ENCODE measurements at places on chromosomes 13 and 19.

DNA sequence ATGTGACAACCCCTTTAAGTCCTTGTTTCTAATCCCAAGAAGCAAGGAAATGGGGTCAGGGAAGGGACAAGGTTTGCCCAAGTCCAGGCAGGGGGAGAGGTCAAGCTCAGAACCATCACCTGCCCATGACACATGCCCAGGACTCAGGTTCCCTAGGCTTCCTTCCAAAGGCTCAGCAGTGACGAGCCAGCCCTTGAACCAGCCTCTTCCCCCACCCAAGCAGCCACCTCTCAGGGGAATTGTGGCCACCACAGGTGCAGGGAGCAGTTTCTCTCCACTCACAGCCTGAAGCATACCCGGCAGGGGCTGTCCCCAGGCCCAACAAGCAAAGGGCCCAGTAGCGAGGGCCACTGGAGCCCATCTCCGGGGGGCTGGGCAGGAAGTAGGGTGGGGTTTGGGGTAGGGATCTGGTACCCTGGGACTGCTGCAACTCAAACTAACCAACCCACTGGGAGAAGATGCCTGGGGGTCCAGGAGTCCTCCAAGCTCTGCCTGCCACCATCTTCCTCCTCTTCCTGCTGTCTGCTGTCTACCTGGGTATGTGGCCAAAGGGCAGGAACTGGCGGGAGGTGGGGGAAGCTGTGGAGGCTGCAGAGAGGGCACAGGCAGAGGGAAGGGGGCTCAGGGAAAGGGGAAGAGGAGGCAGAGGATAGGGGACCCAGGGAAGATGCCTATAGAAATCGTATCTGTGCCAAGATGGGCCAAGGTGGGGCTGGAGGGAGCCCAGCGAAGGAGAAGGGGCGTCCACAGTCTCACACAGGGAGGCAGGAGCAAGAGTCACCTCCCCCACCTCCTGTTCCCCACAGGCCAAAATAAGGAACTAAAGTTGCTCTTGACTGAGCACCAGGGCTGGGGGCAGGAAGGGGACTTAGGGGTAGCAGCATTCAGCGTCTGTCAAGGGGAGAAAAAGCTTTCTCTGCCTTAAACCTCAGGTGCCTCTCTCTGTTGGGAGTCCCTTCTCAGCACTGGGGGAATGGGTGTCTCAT is at the start of gene CD79A:
Gene CD79A (plus strand): TSS at position 433 of the 986 bp plus-strand sequence. CDS start 26 bp downstream, at position 459.
- no peak for DNase-seq

DNA sequence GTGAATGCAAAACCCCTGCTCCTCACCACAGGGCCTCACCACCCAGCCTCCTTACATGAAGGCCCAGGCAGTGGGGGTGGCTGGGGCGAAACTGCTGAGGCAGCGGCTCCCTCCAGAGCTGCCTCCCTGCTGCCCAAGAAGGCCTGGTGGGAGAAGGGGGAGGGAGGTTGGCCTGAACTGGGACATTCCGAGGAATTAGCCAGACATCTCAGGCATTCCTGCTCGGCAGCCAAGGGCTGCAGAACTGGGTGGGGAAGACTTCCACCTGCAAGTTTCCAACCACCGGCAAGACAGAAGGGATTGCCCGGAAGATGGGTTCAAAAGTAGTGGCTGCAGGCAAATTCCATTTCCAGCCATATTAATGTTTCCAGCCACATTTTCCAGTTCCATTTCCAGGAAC is 2.3 kb upstream of the PSPN start:
- no peak for DNase-seq

- DNase-seq = no peak
Observed at GRCh38 chr13:100269837-100270236, 180.9 kb downstream of the PCCA start.

DNA sequence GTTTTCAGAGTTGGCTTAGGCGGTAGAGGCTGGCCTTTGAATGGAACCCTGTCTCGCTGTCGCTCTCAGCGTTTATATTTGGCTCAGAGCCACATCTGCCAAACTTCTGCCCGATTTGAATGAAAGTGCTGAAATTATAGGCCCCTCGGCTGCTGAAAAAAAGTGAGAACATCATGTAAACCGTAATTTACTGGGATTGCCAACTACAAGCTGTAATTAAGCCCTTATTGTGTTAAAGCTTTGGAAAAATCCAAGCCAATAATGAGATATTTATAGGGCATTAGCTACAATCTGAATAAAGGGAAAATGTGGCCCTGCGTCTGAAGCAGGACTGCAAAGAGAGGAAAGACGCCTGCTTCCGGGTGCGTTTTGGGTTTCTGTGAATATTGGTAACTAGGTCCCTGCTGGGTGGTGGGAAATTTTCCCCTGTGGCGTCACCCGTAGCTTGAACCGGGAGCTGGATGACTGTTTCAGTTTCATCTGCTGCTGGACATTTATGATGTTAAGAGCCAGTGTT is 9.9 kb downstream of the DNM2 start:
- no peak for DNase-seq

DNA sequence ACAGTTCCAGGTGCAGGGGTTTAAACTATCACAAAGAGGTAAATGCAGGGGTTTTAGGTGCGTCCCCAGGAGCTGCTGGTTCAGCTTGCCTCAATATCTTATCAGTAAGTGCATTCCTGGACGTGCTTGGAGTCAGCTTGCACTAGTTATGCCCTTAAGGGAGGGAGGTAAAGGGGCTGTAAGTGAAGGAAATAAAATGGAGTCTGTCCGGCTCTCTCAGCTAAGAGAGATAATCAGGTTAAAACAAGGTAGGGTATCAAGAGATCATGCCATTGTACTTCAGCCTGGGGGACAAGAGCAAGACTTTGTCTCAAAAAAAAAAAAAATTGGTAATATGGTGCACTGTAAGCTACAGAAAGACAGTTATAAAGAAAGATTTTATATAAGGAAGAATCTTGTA is 69.7 kb downstream of the ZNF100 start:
- DNase-seq = no peak

DNA sequence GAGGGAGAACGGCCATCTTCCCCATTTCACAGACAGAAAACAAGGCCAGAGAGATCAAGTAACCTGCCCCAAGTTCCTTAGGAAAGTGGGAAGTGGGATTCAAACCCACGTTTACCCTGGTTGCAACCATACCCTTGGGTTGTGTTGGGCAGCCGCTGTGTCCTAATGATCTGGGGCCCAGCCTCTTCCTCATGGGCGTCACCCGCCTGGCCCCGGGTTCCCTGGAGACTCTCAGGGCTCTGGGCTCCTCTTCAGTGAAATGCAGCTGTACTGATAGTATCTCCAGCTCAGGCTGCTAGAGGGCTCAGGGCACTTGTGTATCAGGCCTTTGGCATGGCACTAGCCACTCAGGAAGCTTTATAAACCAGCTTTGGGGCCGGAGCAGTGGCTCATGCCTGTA is 9.8 kb downstream of the TMED1 start:
- DNase-seq = no peak

- DNase-seq = no peak
Observed at GRCh38 chr13:72960541-72960940, 98.3 kb upstream of the KLF5 start.

DNA sequence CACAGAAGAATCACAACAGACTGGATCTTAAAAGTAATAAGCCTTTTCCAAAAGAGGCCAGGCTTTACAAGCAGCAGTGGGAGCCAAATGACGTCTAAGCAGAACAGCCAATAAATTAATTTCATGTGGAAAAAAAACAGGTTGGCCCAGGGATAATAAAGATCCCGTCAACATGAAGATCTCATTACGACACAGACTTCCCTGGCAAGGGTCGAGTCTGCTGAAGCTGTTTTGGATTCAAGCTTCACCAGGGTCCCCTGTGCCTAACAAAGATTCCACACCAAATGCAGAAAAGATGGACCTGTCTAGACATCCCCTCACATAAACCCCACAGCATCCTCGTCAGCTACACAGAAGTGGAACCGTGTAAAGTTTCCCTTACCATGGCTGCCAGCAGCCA is 215.1 kb upstream of the ZNF507 start:
- DNase-seq = no peak

- DNase-seq = no peak
Observed at GRCh38 chr13:20188667-20189553, 3.8 kb downstream of the GJB2 start.

- no peak for DNase-seq
Observed at GRCh38 chr13:53417601-53418000, 389.0 kb downstream of the OLFM4 start.

DNA sequence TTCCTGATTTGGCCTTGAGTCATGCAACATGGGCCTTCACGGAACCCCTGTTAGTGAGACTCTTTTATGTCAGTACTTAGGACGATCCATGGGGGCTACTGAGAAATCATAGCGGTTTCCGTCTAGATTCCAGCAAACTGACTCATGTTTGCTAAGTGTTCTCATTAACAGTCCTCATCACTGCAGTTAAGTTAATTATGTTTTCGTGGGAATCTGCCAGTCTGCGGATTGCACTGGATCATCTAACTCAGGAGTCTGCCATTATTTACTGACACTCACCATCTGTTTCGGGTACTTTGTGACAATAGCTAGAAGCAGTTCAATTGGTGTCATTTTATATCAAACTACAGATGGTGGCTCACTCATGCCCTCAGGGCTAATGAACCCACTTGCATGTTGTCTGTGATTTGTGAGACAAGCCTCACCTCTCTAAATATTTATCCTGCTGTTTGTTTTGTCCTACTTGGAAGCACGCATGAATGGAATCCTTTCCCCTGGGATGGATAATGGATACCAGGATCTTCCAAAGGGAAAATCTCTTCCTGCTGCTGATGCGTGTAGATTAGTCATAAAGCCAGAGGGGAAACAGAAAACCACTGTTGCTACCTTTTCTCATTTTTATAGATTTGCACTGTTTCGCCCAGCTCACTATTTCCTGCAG is 61.8 kb downstream of the RAB20 start:
- peak; percentile 74 for DNase-seq

- no peak for DNase-seq
Observed at GRCh38 chr19:16619457-16619856, 8.5 kb downstream of the MED26 start.

GRCh38 chr13:103395139-103395538 is 328.9 kb upstream of the SLC10A2 start:
- DNase-seq = no peak

GRCh38 chr13:97261254-97262005 is 39.3 kb downstream of the MBNL2 start:
- no peak for DNase-seq

DNA sequence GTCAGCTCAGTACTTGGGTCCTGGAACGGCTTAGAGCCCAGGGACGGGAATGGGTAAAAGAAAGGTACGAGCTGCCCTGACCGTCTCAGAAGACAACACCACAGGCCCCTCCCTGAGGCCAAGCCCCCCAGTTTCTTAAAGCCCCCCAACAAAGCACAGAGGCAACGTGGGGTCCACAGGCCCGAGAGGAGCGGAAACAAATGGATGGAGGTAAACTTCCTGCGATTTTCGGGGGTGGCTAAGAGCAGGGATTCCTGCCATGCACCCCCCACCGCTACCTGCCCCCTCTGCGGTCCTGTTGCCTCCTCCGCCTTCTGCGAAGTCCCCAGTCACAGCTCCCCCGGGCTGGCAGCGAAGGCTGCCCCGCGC is 48.2 kb downstream of the PTPRS start:
- no peak for DNase-seq

DNA sequence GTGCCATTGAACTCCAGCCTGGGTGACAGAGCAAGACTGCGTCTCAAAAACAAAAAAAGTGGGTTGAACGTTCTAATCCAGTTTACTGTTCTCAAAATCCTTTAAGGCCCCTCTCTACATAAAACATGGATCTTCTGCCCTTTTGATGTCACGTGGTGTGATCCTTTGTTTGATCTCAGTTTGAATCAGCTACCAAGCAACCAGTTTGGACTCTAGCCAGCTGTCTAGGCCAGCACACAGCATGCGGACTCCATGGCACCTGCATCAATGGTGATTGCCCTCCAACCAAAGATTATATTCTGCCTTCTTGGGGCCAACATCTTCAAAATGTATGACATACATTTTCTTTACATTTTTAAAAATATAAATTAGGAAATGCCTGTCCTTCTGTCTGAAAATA is 365.4 kb downstream of the NDFIP2 start:
- DNase-seq = peak; percentile 65

GRCh38 chr13:28575200-28575599 is 80.3 kb upstream of the FLT1 start:
- no peak for DNase-seq

DNA sequence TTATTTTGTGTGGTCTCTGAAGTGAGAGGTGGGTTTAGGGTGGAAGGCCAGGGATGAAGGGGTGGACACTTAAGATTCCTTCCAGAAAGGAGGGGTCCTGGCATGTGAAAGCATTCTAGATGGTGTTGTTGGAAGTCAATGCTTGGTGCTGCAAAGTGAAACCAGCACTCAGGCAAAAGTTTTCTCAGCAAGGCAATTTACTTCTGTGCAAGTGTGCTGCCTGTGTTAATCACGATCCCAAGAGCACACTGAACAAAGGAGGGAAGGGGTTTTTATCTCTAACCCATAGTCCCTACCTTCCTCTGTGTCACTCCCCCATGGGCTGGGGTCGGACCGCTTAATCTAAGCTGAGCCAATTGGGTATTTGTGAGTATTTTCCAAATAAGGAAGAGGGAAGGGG is 1.3 kb downstream of the ZNF134 start:
- DNase-seq = no peak

DNA sequence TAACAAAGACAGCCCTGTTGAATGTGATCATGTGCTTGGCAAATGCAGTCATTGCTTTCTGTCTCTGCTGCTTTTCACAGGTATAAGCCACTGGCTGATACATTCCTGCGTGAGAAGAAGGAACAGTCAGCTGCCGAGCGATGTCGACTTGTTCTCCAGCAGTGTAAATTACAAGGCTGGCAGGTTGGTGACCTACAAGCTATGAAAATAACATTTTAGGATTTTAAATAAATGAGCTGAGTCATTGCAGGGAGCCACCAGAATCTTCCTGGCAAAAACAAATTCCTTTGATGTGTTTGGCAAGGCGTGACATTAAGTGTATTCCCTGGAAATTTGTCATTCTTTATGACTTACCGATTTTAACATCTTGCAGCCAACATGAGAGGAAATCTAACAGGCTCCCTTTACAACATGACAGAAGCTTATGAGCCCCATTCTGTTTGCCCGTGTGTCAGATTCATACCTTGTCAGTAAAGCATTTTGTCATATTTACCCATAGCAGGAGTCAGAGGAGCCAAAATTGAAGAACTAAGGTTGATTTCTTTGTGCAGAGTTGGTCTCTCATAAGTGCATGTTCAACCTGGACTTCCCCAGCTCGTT is 471.4 kb downstream of the MYO16 start:
- DNase-seq = no peak

All from NCI-H1092 (cell line).